ENCODE measurements at places on chromosomes 7 and 10. TPM values are rescaled to one million over a fixed set of nuclear protein-coding genes. Genes with fewer than 3 reads are reported as not detected.
A peak's percentile ranks its signal among the peaks of the same experiment; 100 is the strongest.

Gene PLAC9
- total RNA-seq, result not detected

Gene TSPAN13
- 148 TPM for total RNA-seq

Gene SLC35B4
- total RNA-seq, result 14.5 TPM

GRCh38 chr10:24849501-24850299, 102.7 kb downstream of the PRTFDC1 start:
- H3K36me3 ChIP-seq, result no peaks in the 10 kb centered on the region
- peaks cover 28% of the 10 kb centered on the region for H3K4me1 ChIP-seq
- H3K4me3 ChIP-seq, result peak overlapping the region; percentile 46
- peak; percentile 31 for DNase-seq
- H3K27ac ChIP-seq, result peak overlapping the region; percentile 42

Gene WDR86
- total RNA-seq, result not detected

DNA sequence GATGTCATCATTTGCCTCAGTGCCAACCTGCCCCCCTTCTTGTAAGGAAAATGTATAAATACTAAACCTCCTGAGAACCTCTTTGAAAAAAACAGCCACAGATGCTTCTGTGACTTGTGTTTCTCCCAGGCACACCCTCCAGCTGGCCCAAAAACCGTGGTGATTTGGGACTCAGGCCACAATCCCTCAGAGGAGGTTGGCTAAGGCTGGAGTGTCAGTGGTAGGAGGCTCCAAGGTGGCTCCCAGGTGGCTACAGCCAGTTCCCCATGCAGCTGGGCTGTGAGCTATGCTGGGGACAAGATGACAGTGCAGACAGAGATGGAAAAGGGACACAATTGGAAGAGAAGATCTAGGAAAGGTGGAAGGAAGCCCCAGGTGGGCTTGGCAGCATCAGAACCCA, 104.7 kb downstream of the CPXM2 start:
- peaks cover 50% of the 10 kb centered on the region for H3K27me3 ChIP-seq
- H3K4me1 ChIP-seq, result peaks cover 9% of the 10 kb centered on the region
- no peak overlapping the region for H3K27ac ChIP-seq
- no peak for DNase-seq

Gene IDE
- total RNA-seq, result 31.7 TPM

Gene SMKR1
- 0.49 TPM for total RNA-seq

Gene SEMA4G
- total RNA-seq, result 15.9 TPM

Gene NUTM2E
- total RNA-seq, result not detected

- no peaks in the 10 kb centered on the region for H3K36me3 ChIP-seq
- no peak for DNase-seq
- H3K4me3 ChIP-seq, result no peak overlapping the region
- peaks cover 15% of the 10 kb centered on the region for H3K27me3 ChIP-seq
These were observed 33.7 kb upstream of the TNRC18 start for GRCh38 chr7:5457245-5457735.

Gene CPN1
- not detected for total RNA-seq

- H3K27me3 ChIP-seq, result no peaks in the 10 kb centered on the region
- no peak overlapping the region for H3K4me3 ChIP-seq
- H3K27ac ChIP-seq, result no peak overlapping the region
- peaks cover 5% of the 10 kb centered on the region for H3K4me1 ChIP-seq
- no peak for DNase-seq
- H3K36me3 ChIP-seq, result peaks cover 5% of the 10 kb centered on the region
These were observed 90.0 kb upstream of the IGFBP3 start for GRCh38 chr7:46011059-46011458.

- no peaks in the 10 kb centered on the region for H3K27me3 ChIP-seq
- peak; percentile 32 for DNase-seq
- peak overlapping the region; percentile 69 for H3K27ac ChIP-seq
- H3K4me3 ChIP-seq, result peak overlapping the region; percentile 32
- H3K4me1 ChIP-seq, result peaks cover 30% of the 10 kb centered on the region
These were observed 60.4 kb downstream of the ARMH3 start for GRCh38 chr10:101995451-101996063.

- H3K27ac ChIP-seq, result no peak overlapping the region
- H3K4me1 ChIP-seq, result no peaks in the 10 kb centered on the region
- no peak for DNase-seq
- H3K4me3 ChIP-seq, result no peak overlapping the region
- H3K27me3 ChIP-seq, result no peaks in the 10 kb centered on the region
- no peaks in the 10 kb centered on the region for H3K36me3 ChIP-seq
These were observed 27.1 kb downstream of the BBS9 start for GRCh38 chr7:33156441-33156840.

DNA sequence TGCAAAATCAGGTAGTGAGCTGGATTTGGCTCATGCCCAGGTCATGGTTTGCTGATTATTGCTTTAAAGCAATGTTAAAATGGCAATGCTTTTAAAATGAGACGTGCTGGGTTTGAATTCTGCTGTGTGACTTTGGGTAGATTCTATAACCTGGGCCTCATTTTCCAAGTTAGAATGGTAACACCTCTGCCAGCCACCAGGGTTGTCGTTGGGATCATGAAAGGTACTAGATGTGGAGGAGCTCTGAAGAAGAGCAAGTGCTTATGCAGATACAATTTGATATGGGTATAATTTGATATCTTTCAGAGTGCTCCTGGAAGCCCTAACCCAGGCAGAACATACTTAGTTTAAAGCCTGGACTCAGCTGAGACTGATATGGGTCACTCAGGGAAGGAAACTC, 60.0 kb downstream of the EVX1 start:
- no peaks in the 10 kb centered on the region for H3K36me3 ChIP-seq
- no peaks in the 10 kb centered on the region for H3K4me1 ChIP-seq
- H3K27me3 ChIP-seq, result no peaks in the 10 kb centered on the region
- no peak overlapping the region for H3K4me3 ChIP-seq
- H3K27ac ChIP-seq, result no peak overlapping the region
- DNase-seq, result no peak

Gene PTPRN2
- 1.9 TPM for total RNA-seq

- no peak overlapping the region for H3K4me3 ChIP-seq
- no peaks in the 10 kb centered on the region for H3K4me1 ChIP-seq
- no peaks in the 10 kb centered on the region for H3K36me3 ChIP-seq
- no peaks in the 10 kb centered on the region for H3K27me3 ChIP-seq
- DNase-seq, result no peak
- no peak overlapping the region for H3K27ac ChIP-seq
These were observed 8.2 kb downstream of the CCDC7 start for GRCh38 chr10:32454148-32454547.

- H3K4me3 ChIP-seq, result no peak overlapping the region
- no peaks in the 10 kb centered on the region for H3K27me3 ChIP-seq
- no peaks in the 10 kb centered on the region for H3K36me3 ChIP-seq
- no peak for DNase-seq
- no peaks in the 10 kb centered on the region for H3K4me1 ChIP-seq
These were observed 153.5 kb downstream of the NSUN6 start for GRCh38 chr10:18497806-18498369.

- H3K27ac ChIP-seq, result peak overlapping the region; percentile 48
- no peaks in the 10 kb centered on the region for H3K4me1 ChIP-seq
- H3K36me3 ChIP-seq, result no peaks in the 10 kb centered on the region
- peak; percentile 18 for DNase-seq
These were observed 386.0 kb downstream of the KIF20B start for GRCh38 chr10:90087197-90088023.

Gene FOXI2
- not detected for total RNA-seq

GRCh38 chr7:2034291-2035201, 198.2 kb downstream of the MAD1L1 start:
- no peaks in the 10 kb centered on the region for H3K27me3 ChIP-seq
- no peaks in the 10 kb centered on the region for H3K4me1 ChIP-seq
- no peak for DNase-seq
- no peak overlapping the region for H3K4me3 ChIP-seq

- H3K27me3 ChIP-seq, result no peaks in the 10 kb centered on the region
- H3K4me3 ChIP-seq, result no peak overlapping the region
- H3K4me1 ChIP-seq, result no peaks in the 10 kb centered on the region
- H3K36me3 ChIP-seq, result no peaks in the 10 kb centered on the region
These were observed 1131.4 kb downstream of the XPNPEP1 start for GRCh38 chr10:108791794-108792474.

DNA sequence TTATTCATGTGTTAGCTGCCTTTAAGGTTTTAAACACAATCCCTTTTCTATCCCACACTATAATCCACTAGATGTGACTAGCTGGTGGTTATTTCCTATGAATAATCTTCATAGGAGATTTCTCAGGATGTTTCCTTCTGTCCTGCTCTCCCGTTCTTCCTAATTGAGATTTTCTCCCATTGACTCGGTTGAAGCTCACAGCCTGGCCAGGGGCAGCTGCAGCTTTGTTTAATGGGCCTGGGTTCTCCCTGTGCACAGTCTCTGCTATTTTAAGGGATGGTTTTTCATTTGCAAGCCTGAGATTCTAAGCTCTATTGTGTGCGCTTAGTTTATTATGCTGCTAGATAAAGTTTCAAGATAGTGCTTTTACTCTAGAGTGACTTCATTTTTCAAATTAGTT, 283.4 kb upstream of the AOAH start:
- H3K27me3 ChIP-seq, result peaks cover 7% of the 10 kb centered on the region
- no peaks in the 10 kb centered on the region for H3K36me3 ChIP-seq
- no peak for DNase-seq
- H3K4me1 ChIP-seq, result no peaks in the 10 kb centered on the region

- no peak overlapping the region for H3K27ac ChIP-seq
- H3K36me3 ChIP-seq, result no peaks in the 10 kb centered on the region
- H3K4me1 ChIP-seq, result no peaks in the 10 kb centered on the region
- DNase-seq, result no peak
These were observed 1058.4 kb downstream of the SORCS1 start for GRCh38 chr10:106106114-106106513.

DNA sequence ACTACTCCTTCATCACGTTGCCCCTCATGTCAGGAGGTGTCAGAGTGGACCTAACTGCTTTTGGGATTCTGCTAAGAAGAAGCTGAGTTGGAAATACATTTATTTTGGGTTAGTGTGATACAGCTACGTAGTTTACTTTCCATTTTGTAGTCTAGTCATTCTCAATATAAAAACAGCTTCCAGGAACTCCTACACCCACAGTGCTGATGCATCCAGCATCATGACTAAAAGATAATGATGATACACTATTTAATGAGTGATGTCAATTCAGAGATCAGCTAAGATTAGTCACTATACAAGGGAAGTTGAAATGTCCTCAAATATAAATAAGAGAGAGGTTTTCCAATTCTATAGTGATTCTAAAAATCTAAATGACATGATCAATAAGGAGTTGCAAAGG, 264.2 kb upstream of the SLC26A5 start:
- H3K4me1 ChIP-seq, result no peaks in the 10 kb centered on the region
- H3K36me3 ChIP-seq, result no peaks in the 10 kb centered on the region
- no peak for DNase-seq
- no peaks in the 10 kb centered on the region for H3K27me3 ChIP-seq
- H3K27ac ChIP-seq, result no peak overlapping the region

GRCh38 chr10:101050208-101051069, 11.3 kb upstream of the KAZALD1 start:
- peaks cover 8% of the 10 kb centered on the region for H3K4me1 ChIP-seq
- no peaks in the 10 kb centered on the region for H3K36me3 ChIP-seq
- H3K27me3 ChIP-seq, result peaks cover 38% of the 10 kb centered on the region
- H3K27ac ChIP-seq, result no peak overlapping the region
- peak; percentile 83 for DNase-seq

- no peaks in the 10 kb centered on the region for H3K27me3 ChIP-seq
- H3K27ac ChIP-seq, result no peak overlapping the region
- DNase-seq, result no peak
- H3K36me3 ChIP-seq, result no peaks in the 10 kb centered on the region
- H3K4me1 ChIP-seq, result no peaks in the 10 kb centered on the region
These were observed 123.8 kb upstream of the PDSS1 start for GRCh38 chr10:26573674-26574073.

GRCh38 chr7:32400676-32401075, 89.5 kb downstream of the LSM5 start:
- H3K4me1 ChIP-seq, result no peaks in the 10 kb centered on the region
- no peak for DNase-seq
- H3K4me3 ChIP-seq, result no peak overlapping the region
- no peak overlapping the region for H3K27ac ChIP-seq

GRCh38 chr10:24501056-24501711, 222.5 kb downstream of the ARHGAP21 start:
- no peak overlapping the region for H3K4me3 ChIP-seq
- H3K27me3 ChIP-seq, result no peaks in the 10 kb centered on the region
- no peak for DNase-seq
- H3K4me1 ChIP-seq, result no peaks in the 10 kb centered on the region
- H3K36me3 ChIP-seq, result peaks cover 19% of the 10 kb centered on the region
